ENCODE measurements at places on chromosomes 5 and 9.

- no peak for DNase-seq
Measured at GRCh38 chr9:114034661-114035062, 43.4 kb downstream of the AMBP start.

DNA sequence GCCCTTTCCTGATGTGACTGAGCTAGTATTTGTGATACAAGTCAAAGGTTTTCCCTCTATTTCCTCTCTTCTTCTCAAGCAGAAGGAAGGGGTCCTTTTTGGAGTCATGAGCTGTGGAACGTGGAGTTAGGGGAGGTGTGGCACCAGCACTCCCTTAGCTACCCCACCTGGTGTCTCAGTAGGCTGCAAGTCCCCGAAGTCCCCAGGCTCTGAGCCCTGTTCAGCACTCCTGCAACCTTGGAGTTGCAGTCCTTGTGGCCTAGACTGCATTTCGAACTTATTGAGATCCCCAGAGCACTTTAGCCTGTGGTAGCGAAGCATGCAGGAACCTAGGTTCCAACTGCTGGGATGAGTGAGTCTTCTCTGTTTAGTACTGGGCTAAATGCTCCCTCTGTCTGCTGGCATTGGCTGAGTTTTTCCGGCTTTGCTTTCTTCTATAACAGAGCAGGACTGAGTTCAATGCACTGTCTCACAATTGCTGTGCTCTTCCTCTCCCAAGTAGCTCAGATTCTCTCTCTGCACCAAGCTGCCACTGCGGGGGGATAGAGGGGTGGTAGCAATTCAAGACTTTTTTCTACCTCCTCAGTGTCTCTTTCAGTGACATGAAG lies 600.7 kb upstream of the CDH9 start:
- no peak for DNase-seq

GRCh38 chr9:100990605-100991381 lies 37.7 kb upstream of the PLPPR1 start:
- no peak for DNase-seq

GRCh38 chr5:31237174-31237573 lies 43.7 kb downstream of the CDH6 start:
- no peak for DNase-seq

DNA sequence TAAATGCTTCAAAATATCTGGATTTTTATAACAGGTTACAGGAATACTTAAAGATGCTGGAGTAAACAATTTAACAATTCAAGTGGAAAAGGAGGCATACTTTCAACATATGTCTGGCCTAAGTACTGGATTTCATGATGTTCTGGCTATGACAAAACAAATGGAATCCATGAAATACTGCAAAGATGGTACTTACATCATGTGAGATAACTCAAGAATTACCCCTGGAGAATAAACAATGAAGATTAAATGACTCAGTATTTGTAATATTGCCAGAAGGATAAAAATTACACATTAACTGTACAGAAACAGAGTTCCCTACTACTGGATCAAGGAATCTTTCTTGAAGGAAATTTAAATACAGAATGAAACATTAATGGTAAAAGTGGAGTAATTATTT lies 35.6 kb downstream of the SLC30A5 start:
- DNase-seq: no peak

DNA sequence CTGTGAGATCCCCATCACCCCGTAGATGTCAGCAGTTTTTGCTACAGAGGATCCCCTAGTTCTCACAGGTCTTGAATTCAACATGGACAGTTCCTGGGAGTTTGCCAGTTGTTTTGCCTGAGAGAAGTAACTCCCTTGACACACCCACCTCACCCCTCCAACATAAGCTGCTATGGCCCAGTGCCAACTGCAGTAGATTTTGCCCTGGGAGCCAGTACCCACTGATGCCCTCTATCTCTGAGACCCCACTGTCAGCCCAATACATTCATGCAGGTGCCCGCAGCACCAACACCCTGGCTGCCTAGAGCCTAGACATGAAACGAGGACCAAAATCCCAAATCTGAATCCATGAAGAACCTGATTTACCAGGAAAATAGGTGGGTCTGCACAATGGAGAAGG lies 583.9 kb upstream of the CTNND2 start:
- no peak for DNase-seq

DNA sequence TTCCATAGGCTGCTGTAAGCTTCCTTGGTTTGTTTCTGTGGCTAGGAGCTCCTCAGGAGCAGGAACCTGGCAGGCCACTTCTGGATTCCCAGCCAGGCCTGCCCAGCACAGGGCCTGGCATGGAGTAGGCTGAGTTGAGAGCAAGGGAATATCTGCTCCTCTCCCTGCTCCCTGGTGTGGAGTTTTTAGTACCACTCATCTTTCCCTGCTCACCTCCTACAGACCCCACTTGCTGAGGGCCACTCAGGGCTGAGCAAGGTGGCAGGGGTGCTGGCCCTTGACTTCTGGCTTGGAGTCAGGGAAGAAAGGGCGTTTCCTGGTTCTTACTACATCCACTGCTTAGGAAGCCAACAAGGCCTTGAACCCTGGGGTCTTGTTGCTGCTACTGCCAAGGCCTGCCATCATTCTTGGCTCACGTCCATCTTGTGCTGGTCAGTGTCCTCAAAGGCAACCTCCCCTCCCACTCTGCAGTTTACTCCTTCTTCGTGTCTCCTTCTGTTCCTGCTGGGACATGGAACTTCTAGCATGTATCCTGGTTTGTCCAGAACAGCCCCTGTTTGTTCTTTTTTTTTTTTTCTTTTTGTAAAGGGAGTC lies 54.9 kb downstream of the PSD2 start:
- no peak for DNase-seq

DNA sequence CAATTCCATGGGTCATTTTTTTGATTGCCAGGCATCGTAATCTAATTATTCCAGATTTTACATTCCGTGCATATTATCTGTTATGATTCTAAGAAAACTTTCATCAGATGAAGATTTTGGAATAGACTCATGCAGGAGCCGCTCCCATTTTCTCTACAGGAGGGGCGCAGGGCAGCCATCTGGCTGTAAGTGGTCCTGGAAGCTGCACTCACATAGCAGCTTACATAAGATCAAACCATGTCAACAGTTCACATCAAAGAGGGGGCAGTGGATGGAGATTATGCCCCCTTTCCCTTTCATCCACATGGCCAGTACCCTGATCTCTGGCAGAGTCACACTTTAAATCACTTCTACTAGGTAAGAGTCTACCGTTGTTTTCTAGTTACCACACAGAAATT lies 73.3 kb upstream of the PCA3 start:
- no peak for DNase-seq

DNA sequence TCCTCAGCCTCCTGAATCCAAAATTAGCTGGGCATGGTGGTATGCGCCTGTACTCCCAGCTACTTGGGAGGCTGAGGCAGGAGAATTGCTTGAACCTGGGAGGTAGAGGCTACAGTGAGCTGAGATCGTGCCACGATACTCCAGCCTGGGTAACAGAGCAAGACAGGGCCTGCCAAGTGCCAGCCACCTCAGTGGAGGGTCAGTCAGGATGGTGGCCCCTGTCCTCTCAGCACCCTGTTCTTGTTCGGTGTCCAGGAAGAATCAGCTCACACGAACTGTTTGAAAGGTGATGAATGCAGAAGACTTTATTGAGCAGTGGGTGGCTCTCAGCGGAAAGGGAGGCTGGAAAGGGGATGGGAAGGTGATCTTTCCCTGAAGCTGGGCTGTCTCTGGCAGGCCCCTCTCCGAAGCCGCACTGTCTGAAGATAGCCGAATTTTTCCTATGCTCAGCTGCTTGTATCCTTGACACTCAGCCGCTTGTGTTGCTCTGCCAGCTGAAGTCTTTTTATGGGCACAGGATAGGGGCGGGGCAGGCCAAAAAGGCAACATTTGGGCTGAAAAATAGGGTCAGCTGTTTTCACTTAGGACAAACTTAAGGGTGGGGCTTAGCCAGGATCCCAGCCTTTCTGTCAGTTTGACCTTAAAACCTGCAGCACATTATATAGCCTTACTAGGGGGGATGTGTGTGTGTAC lies 50.9 kb downstream of the UBE2R2 start:
- DNase-seq: no peak

Data from NCI-H510A (cell line).